ENCODE measurements at places on chromosomes 7 and 10.

DNA sequence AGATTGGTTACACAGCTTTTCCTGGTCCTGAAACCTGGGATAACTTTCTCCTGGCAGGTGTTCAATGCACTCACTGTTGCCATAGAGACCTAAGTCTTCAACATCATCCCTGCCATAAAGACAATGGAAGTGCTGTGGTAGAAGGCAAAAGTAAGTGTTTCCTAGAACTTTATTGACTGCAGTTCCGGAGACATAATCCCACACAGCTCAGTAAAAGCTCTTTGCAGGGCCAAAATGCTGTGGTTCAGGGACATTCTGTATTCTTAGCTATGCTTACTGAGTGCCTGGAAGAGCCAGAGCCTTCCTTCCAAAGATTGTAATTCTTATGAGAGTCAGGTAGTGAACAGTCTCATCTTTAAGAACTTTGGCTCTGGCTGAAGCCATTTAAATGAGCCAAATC, 5.3 kb downstream of the WIPF3 start:
- DNase-seq, result no peak

GRCh38 chr7:75575488-75576121, 83.5 kb downstream of the SPDYE5 start:
- no peak for DNase-seq

- DNase-seq, result no peak
These were observed 6.3 kb upstream of the MYO1G start for GRCh38 chr7:44985033-44985695.

- DNase-seq, result peak; percentile 49
These were observed at the start of gene COMMD3 for GRCh38 chr10:22316286-22317075. TSS of gene COMMD3 (plus strand) at chr10:22316388. CDS start at chr10:22316418, 30 bp downstream.

GRCh38 chr7:106001886-106002285, 38.8 kb downstream of the CDHR3 start:
- no peak for DNase-seq

DNA sequence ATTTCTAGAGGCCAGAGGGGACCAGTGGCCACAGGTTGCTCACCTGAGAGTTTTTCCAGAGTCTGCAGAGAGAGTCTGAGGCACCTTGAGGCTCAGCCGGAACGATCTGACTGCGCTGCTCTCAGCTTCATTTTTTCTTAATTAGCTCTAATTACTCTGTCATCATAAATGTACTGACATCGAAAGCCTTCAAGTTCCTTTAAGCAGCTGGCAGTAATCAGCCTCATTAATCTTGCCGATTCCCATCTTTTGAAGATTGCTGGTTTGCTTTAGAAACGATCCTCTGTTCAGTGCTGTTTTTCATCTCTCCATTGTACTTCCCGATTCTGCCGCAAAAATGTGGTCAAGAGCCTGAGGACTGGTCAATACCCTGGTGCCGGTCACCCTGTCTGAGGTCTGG, 454.7 kb downstream of the TYW1 start:
- DNase-seq, result no peak

- DNase-seq, result no peak
These were observed 112.4 kb upstream of the YAE1 start for GRCh38 chr7:39453743-39454355.

GRCh38 chr7:30351724-30352123, 67.3 kb downstream of the ZNRF2 start:
- DNase-seq, result no peak

DNA sequence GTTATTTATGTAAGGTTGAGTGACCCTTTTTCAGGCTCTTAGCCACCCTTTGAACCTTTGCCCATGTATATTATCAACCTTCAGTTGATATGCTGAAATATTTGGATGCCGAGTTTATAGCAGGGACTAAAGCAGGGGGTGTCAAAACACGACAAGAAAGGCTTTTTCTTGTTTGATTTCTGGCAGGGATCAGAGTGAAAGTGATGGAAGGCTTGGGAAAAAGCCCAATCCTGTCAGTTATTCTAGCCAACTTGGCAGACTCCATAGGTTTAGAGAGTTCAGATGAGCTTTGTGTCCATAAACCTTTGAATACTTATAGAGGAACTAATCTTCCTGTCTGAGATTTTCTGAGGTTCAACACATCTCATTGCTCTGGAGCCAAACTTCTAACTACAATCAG, 47.5 kb downstream of the INHBA start:
- no peak for DNase-seq

GRCh38 chr7:12623885-12624498, 53.5 kb downstream of the SCIN start:
- peak; percentile 10 for DNase-seq

GRCh38 chr10:129032372-129033313, 434.4 kb upstream of the MGMT start:
- DNase-seq, result no peak

- no peak for DNase-seq
These were observed 406.9 kb downstream of the SFMBT2 start for GRCh38 chr10:7003831-7004395.

DNA sequence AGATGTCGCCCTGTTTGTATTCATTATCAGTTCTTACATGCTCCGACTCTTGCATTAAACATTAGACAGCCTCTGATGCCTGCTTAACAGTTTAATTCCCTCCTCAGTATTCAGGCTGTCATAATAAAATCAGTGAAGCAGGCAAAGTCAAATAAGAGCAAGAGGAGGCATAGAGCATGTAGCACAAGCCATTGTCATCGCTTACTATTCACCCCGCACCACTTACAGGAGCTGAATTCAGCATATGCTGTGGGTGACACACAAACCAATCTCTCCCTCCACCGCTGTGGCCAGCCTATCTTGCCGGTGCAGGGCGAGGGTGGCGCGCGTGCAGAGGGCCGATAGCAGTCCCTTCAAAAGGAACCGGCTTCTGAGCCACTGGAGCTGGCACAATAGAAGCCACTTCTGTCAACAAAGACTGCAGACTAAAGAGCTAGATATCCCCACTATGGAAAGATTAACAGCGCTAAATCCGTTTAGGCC, 433.2 kb upstream of the MGMT start:
- DNase-seq, result no peak

- peak; percentile 69 for DNase-seq
These were observed 108.9 kb downstream of the RNLS start for GRCh38 chr10:88473989-88474883.

DNA sequence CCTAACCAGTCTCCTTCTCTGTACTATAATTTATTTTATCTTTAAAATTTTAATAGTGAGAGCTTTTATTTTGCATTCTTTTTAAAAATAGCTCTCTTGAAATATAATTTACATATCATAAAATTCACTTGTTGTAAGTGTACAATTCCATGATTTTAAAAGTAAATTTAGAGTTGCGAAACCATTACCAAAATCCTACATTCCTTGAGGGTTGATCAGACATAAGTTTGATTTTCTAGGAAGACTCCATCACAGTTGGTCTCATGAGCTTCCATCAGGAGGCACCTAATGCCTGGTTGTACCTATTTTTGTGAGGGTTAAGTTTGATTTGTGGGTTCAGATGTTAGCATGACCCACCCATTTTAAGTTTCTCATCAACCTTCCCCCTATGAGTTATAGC, 108.1 kb downstream of the BMPER start:
- DNase-seq, result no peak

DNA sequence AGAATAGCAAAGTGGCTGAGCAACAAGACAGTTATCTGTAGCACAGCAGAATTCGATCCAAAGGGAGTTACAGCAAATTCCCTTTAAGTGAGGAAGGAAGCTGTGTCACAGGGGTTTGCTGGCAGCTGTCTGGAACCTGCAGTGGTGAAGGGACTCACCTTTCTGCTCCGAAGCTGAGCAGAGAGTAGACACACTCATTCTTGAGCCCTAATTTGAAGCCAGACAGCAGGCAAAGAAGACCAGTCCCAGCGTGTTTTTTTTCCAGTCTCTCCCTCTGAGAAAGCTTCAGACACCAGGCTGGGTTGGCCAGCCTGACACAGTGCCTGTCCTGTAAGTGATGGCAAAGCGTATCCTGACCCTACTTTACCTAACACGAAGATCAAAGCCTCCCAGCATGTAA, 210.7 kb downstream of the TRIL start:
- DNase-seq, result no peak

DNA sequence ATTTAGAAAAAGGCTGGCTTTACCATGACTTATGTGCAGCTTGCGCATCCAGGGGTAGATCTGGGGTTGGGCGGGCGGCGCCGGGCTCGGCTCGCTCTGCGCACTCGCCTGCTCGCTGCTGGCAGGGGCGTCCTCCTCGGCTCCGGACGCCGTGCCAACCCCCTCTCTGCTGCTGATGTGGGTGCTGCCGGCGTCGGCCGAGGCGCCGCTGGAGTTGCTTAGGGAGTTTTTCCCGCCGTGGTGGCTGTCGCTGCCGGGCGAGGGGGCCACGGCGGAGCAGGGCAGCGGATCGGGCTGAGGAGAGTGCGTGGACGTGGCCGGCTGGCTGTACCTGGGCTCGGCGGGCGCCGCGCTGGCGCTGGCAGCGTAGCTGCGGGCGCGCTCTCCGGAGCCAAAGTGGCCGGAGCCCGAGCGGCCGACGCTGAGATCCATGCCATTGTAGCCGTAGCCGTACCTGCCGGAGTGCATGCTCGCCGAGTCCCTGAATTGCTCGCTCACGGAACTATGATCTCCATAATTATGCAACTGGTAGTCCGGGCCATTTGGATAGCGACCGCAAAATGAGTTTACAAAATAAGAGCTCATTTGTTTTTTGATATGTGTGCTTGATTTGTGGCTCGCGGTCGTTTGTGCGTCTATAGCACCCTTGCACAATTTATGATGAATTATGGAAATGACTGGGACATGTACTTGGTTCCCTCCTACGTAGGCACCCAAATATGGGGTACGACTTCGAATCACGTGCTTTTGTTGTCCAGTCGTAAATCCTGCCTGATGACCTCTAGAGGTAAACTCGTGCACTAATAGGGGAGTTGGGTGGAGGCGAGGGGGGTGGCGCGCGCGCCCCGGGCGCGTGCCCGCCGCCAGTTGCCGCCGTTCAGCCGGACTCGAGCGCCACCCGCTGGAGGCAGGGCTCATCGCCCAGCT, at the start of gene HOXA5:
Gene HOXA5, minus strand, starts transcription at position 659 of the 927 bp plus-strand sequence. Its CDS starts 74 bp downstream, at position 585.
- peak; percentile 91 for DNase-seq

GRCh38 chr7:55565681-55566080, 6.6 kb downstream of the VOPP1 start:
- no peak for DNase-seq

- DNase-seq, result no peak
These were observed 159.7 kb downstream of the GNAI1 start for GRCh38 chr7:80294346-80294745.

GRCh38 chr7:157228864-157229422, 90.2 kb downstream of the UBE3C start:
- DNase-seq, result no peak

- no peak for DNase-seq
These were observed 134.1 kb upstream of the FAM20C start for GRCh38 chr7:58316-58715.

DNA sequence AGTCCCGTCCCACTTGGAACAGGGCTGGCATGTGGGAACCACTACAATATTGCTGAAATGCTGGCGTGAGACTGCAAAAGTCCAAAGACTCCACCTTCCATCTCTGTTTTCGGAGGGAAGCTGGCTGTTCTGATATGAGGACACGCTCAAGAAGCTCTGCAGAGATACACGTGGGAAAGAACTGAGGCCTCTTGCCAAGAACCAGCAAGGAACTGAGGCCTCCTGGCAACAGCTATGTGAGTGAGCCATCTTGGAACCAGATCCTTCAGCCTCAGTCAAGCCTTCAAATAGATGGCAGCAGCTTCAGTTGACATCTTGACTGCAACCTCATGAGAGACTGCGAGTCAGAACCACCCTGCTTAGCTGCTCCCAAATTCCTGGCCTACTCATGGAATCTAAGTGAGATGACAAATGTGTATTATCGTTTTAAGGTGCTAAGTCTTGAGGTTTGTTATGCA, 30.8 kb downstream of the SGMS1 start:
- DNase-seq, result no peak

DNA sequence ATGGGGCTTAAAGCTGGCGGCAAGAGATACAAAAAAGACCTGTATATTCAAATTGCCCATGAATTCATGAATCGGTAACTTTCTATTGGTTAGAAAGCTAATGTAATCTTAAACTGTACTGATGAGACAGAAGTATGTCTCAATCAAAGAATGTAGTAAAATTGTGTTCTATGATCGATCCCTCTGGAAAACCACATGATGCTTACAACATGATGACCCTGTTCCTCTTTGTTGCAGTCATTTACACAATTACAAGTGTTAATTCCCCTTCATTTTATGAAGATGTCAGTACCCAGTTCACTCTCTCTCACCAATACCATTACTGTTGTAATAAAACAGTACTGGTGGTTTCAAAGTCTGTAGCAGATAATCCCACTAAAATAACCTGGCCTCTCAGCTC, 10.1 kb downstream of the KIF5B start:
- DNase-seq, result no peak

- DNase-seq, result no peak
These were observed 5.8 kb downstream of the UNC5B start for GRCh38 chr10:71218046-71218650.

GRCh38 chr7:28920424-28920823, 37.7 kb downstream of the TRIL start:
- DNase-seq, result no peak

- no peak for DNase-seq
These were observed 139.5 kb upstream of the STK17A start for GRCh38 chr7:43443381-43443780.

DNA sequence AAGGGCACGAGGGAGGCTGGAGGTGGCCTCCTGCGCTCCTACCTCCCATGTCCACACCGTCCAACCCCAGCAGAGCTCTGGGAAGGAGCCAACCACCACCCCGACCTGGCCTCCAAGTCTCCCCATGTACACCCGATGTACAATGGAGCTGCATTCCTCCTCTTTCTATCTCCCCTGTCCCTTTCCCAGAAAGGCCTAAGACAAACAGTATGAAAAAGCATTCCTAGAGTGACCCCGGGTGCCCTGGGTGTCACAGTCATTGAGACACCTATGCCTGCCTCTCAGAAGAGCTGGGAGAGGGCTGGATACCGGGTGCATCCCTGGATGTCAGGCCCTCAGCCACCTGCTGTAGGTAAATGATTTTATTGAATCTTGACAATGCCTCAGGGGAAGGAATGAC, 248.1 kb downstream of the EMX2 start:
- DNase-seq, result no peak

GRCh38 chr7:55303220-55303619, 61.9 kb upstream of the LANCL2 start:
- DNase-seq, result no peak

- no peak for DNase-seq
These were observed 113.4 kb downstream of the ABCC2 start for GRCh38 chr10:99895867-99896266.

DNA sequence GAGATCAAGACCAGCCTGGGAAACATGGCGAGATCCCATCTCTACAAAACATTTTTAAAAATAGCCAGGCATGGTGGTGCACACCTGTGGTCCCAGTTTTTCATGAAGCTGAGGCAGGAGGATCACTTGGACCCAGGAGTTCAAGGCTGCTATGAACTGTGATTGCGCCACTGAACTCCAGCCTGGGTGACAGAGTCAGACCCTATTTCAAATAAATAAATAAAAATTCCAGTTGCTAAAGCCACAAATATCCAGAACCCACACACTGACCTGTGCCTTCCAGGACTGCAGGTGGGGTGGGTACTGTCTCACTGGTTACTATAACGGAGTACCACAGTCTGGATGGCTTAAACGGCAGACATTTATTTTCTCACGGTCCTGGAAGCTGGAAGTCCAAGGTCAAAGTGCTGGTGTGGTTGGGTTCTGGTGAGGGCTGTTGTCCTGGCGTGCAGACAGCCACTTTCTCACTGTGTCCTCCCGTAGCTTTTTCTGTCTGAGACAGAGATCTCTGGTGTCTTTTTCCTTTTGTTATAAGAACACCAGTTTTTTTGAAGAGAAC, 38.8 kb downstream of the ASB13 start:
- DNase-seq, result no peak

- no peak for DNase-seq
These were observed 29.8 kb downstream of the RSU1 start for GRCh38 chr10:16787361-16787791.
